ENCODE measurements at places on chromosomes 12 and 14.

- DNase-seq, result no peak
Measured at GRCh38 chr14:102218688-102219087, 79.0 kb downstream of the WDR20 start.

DNA sequence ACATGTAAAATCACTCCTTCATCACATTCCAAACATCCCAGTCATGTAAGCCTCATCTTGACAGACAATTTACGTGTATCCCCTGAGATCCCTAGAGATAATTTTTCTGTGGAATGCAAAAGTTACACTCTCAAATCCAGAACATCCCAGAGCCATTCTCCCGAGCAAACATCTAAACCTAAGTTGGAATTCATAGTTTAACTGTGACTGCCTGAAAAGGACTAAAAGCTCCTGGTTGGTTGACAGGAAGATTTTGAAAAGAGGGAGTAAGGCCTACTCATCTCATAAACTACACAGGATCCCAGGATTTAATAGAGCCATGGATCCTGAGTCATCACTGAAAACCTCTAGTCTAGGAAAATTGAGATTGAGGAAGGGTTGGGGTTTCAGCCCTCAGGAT, 123.6 kb downstream of the SCN8A start:
- DNase-seq, result no peak

- no peak for DNase-seq
Measured at GRCh38 chr12:27505761-27506160, 18.2 kb upstream of the PPFIBP1 start.

DNA sequence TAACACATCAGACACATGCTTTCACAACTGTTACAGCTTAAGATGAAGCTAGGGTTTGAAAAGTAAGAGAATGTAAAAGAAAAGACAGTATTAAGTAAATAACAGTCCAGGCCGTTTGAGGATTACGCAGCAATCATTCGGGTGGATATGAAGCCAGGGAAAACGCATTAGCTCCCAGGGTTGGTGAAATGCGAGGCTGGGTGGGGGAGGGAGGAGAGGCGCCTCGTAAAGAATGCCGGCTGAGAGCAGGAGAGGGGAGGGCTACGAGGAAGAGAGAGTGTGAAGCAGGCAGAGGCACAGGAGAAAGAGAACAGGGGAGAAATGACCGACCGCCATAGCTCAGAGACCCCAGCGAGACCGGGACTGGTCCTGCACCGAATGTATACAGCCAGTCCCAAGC, 73.0 kb downstream of the IQSEC3 start:
- DNase-seq, result no peak

GRCh38 chr12:77925536-77926108, 94.9 kb downstream of the NAV3 start:
- DNase-seq, result peak; percentile 92

GRCh38 chr12:8855891-8856290, 33.5 kb downstream of the A2ML1 start:
- DNase-seq, result no peak

All from pons (tissue), 1 donor.